ENCODE measurements at places on chromosomes 5 and 9.

- DNase-seq, result no peak
These were observed 111.3 kb upstream of the SAP30L start for GRCh38 chr5:154334406-154335064.

DNA sequence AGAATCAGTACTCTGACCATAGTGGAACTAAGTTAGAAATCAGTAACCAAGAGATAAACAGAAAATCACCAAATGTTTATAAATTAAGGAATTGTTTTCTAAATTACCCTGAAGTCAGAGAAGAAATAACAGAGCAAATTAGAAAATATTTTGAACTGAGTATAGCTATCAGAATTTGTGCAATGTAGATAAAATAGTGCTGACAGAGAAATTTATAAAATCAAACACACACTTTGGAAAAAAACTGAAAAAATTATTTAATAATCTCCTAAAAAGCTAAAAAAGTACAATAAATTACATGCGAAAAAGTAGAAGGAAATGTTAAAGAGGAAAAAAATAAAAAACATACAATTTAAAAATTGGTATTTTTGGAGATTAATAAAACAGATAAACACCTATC lies 37.1 kb upstream of the PPP1R2B start:
- no peak for DNase-seq

DNA sequence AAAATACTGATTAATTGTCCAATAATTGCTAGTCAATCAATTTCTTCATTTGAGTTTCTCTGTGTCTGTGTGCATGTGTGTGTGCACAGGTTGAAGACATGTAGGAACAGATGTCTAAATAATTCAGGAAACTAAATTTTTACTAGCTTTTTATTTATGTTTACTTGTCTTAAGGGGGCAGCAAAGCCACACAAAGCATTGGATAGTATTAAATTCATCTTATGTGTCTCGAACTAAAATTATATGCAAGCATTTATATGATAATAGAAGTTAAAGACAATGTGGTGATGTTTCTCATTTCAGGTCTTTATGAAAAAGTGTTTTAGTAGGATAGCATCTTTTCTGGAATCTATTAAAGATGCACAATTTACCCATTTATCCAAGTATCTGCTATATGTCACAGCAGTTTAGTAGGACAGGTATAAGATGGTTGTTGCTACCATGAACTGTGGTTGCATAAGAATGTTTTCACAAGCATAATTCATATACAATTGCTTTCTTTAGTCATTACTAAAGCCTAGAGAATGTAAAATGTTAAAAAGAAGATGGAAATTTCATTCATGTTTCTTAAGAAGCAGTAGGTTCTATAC lies 784.6 kb upstream of the NUDT12 start:
- DNase-seq, result no peak

GRCh38 chr9:14525856-14526255 lies 167.4 kb downstream of the ZDHHC21 start:
- DNase-seq, result no peak

GRCh38 chr5:175141421-175141820 lies 302.6 kb downstream of the DRD1 start:
- no peak for DNase-seq

- DNase-seq, result no peak
These were observed 413.4 kb downstream of the ANXA1 start for GRCh38 chr9:73565026-73565425.

DNA sequence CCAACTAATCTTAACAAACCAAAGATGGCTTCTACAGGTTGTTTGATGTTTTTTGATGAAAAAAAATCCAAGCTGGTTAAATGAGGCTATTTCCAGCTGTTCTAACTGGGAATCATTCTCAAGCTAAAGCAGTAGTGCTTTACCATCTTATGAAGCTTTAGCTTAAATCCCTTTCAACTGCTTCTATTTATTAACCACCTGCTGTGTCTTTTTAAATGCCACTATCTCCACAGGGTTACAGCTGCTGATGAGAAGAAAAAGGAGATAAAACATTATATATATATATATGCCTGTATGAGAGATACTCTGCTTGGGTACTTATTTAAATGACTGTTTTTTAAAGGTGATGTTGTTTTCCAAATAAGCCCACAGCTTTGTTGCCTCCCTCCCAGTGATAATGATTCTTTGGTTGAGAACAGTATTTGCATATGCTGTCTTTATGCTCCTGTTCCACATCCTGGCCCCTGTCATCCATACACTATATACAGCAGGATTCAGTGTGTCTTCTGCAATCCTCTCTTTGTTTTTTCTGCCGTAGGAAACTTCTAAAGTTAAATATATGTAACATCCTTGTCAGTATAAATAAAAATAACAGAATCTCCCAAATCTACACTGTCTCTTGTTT lies 164.0 kb downstream of the PAM start:
- no peak for DNase-seq

- DNase-seq, result no peak
These were observed 366.0 kb downstream of the BRINP1 start for GRCh38 chr9:119003201-119003611.

- no peak for DNase-seq
These were observed 6.1 kb downstream of the NDFIP1 start for GRCh38 chr5:142114687-142115086.

GRCh38 chr5:129899454-129899853 lies 4.8 kb upstream of the CHSY3 start:
- DNase-seq, result no peak

- no peak for DNase-seq
These were observed 1066.1 kb downstream of the NR2F1-AS1 start for GRCh38 chr5:92514896-92515295.

GRCh38 chr9:37575001-37575400 lies 1.2 kb downstream of the FBXO10 start:
- no peak for DNase-seq

Data from CD4-positive, alpha-beta T cell treated with Interleukin-6 at 100 ng/mL for 8 hours (primary cell).